ENCODE measurements at places on chromosomes 4 and X.

GRCh38 chrX:19611636-19612376 lies 96.5 kb upstream of the MAP3K15 start:
- DNase-seq, result no peak

DNA sequence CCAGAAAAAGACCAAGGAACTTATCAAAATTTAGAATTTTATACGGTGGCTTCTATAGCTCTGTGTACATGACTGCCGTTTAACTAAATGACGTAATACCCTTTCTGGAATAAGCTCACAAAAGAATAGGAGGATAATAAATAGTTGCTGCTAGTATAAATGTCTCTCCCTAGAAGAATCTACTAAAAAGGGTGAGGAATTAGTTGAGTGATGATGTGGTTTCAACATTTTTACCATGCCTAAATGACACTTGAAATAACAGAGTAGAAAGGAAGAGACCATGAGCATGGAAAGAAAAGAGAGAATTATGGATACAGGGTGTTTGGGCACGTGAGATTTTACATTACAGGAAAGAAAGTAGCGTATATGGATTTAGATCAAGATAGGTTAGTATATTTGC lies 231.1 kb downstream of the ARAP2 start:
- DNase-seq, result no peak

GRCh38 chr4:101596781-101597552 lies 193.6 kb upstream of the BANK1 start:
- peak; percentile 12 for DNase-seq

DNA sequence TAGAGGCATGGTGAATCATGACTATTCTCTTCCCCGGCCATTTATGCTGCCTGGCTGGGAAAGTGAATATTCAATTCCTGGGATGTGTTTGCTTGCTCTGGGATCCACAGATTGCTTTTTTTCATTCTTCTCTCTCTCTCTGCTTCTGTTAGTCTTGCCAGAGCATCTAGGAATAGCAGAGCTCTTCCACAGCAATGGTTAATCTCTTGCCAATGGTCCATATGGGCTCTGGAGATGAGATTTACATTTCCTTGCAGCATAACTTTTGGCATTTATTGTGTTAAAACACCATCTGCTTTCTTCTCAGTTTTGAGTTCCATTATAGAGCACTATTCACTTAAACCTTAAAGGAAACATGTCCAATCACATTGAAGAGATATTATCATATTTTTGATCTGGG lies 59.2 kb upstream of the GUCY1A1 start:
- no peak for DNase-seq

GRCh38 chr4:25101836-25102235 lies 58.4 kb downstream of the SEPSECS start:
- DNase-seq, result no peak

DNA sequence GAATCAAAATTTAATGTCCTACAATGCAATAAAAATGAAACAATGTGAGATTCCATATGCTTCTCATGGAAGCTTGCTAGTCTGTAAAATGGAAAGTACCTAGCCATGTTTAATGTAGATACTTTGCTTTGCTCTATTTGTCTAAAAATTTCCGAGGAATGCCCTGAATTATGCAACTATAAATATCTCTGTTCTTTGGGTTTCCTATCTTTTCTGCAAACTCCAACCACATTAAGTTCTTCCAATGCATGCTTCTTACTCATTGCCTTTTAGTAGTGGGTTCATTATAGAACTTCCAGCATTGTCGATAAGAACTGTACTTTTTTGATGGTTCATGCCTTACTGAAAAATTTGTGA lies 178.3 kb downstream of the RASL11B start:
- no peak for DNase-seq

DNA sequence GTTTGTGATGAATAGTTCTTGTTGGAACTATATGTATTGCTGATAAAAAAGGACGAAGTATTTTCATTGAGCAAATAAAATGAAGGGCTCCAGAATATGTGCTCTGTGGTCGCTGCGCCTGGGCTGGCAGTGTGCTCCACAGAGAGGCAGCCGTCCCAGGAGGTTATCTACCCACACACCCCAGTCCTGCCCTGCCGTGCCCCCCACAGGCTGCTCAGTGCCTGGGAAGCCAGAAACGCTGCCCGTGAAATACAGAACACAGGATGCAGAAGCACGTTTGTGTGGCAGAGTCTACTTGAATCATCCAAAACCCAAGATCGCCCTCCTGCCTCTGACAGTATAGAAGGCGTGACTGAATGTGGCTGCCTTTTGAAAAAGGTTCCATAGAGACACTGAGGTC lies 1.4 kb downstream of the CLDN22 start:
- DNase-seq, result no peak

DNA sequence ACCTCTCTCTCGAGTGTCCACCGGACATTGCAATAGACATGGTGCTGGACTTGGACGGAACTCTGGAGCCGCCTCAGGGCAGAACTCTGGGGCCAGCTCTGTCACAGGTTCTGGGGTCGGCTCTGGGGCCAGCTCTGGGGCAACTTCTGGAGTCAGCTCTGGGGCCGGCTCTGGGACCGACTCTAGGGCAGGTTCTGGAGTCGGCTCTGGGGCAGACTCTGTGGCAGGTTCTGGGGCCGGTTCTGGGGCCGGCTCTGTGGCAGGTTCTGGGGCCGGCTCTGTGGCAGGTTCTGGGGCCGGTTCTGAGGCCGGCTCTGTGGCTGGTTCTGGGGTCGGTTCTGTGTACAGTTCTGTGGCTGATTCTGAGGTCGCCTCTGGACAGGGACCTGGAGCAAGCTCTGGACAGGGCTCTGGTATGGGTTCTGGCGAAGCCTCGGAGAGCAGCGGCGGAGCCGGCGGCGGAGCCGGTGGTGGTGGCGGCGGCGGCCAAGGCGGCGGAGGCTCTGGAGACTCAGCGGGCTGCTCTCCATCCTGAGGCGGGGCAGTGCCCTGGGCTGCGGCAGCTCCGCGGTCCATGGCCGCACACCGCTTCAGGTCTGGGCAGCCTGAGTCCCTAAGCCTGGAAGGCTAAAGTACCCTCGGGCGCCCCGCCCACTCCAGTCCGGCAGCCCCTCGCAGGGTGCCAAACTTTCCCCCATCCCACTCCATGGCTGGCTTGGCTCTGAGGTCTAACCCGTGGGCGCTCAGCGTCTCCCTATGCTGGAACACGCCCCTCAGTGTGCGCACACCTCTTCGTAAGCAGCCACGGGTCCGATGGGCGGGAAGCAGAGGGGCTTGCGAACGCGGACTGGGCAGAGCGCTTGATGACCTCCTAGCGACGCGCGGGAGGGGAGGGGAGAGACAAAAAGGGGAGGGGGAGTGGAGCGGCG lies at the start of gene DGKK:
DGKK (minus strand) TSS at position 723 of the 929 bp plus-strand sequence; CDS start at position 576, 147 bp downstream.
- DNase-seq, result no peak

- DNase-seq, result no peak
These were observed 39.9 kb downstream of the FAM149A start for GRCh38 chr4:186144198-186144945.

- no peak for DNase-seq
These were observed 100.3 kb downstream of the EMCN start for GRCh38 chr4:100417565-100417964.

DNA sequence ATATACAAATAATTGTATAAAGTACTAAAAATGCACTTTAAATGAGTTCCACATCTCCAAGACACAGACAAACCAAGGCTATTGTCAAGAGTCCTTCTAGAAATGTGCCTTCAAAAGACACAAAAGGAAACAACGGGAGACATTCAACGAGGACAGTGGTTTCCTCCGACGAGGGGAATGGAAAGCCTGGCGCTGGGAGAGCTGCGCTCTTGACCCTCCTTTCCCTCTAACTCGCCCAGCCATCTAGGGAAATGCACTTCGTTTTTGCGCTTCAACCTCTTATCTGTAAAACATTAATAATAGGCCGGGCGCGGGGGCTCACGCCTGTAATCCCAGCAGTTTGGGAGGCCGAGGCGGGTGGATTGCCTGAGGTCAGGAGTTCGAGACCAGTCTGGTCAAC lies 37.0 kb downstream of the ZFP42 start:
- DNase-seq, result no peak

- no peak for DNase-seq
These were observed 1391.2 kb downstream of the STIM2 start for GRCh38 chr4:28251831-28252230.

DNA sequence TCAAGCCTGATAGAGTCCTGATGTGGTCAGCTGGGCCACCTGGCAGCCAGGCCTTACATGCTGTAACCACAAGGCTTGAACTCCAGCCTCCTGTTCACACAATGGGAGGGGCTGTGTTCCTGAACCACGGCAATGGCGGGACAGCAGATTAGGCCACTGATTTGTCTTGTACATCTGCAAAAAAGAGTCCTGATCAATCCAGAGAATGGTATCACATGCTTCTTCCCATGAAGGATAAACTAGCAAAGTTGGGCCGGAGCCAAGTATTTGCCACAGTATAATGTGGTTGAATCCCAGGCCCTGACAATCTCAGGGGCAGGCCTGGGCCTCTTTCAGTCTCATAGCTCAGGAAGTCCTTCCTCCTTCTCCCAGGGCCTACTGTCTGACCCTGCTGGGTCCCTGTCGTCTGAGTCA lies 2182.5 kb upstream of the AGA start:
- no peak for DNase-seq

GRCh38 chr4:110823251-110823650 lies 200.4 kb upstream of the PITX2 start:
- DNase-seq, result no peak

- DNase-seq, result no peak
These were observed 113.3 kb downstream of the HPGD start for GRCh38 chr4:174408841-174409552.

GRCh38 chrX:117895418-117895817 lies 221.2 kb downstream of the KLHL13 start:
- DNase-seq, result no peak

DNA sequence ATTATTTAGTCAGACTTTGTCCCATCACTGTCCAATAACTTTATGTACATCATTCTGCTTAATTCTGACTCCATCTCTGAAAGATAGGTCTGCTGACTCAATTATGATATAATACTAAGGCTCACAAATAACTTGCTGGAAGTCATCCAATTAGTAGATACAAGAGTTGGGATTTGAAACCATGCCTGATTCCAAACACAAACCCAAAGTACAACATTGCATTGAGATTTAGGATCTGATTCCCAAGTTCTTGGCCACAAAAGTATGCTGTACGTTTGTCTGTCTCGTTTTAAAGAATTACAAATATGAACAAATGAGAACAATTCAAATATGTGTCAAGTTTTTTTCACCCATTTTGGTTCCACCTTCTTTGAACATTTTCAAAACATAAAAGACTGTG lies 108.8 kb downstream of the AMELX start:
- no peak for DNase-seq

DNA sequence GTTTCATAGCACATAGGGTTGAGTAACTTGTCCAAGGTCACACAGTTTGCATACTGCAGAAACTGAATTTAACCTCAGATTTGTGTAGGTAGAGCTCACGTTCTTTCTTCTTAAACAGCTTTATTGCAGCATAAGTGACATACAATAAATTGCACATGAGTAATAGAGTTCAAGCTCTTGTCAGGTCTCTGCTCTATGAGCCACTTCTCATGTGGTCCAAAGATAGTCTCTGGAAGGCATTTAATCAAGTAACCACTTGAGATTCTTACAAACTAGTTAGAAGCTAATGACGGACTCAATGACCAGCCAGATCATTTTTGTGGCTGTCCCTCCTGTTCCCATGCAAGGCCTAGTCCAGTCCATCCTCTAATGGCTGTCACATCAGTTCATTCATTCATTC lies 68.9 kb downstream of the MAOB start:
- no peak for DNase-seq

- DNase-seq, result no peak
These were observed 395.2 kb downstream of the SPOCK3 start for GRCh38 chr4:166838975-166839614.

DNA sequence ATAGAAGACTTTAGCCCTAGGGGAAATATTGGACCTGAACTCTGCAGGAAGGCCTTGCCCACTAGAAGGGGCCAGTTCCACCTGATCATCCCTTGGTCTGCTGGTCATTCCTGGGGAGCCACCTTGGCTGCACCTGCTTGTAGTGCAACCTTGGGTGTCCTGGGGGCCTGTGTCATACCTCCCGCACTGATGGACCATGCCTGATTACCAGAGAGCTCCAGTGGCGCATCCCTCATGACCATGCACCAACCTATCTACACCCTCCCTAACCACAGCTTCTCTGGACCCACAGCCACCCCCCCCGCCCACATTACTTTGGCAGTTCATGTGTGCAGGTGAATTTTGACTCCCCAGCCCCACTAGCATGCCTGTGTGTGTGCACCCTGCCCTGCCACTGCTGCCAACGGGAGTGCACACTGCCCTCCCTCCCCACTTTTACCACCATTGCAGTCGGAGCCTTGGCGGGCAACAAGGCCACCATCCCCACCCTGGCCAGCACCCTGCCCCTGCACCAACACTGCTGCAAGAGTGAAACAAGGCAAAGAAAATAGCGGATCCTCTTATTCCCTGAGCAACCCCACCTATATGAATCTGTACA lies 208.1 kb downstream of the FAM47B start:
- DNase-seq, result no peak

DNA sequence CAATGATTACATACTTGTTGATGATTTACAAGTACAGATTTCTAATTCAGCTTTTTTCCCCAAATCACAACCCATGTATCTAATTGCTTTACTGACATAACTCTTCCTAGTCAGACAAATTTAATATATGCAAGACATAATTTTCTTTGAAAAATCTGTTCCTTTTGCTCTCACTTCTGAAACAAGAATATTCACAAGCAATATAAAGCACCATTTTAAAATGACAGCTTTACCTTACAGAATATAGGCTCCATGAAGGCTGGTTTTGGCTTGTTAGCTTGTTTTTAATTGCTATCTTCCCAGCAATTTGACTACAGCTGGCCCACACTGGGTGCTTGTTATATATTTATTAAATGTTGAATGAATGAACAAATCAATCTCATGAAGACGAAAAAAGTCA lies 24.5 kb downstream of the GPM6A start:
- no peak for DNase-seq

GRCh38 chr4:154471526-154472331 lies 19.9 kb downstream of the DCHS2 start:
- no peak for DNase-seq

GRCh38 chrX:42725196-42725595 lies 52.8 kb downstream of the PPP1R2C start:
- no peak for DNase-seq

DNA sequence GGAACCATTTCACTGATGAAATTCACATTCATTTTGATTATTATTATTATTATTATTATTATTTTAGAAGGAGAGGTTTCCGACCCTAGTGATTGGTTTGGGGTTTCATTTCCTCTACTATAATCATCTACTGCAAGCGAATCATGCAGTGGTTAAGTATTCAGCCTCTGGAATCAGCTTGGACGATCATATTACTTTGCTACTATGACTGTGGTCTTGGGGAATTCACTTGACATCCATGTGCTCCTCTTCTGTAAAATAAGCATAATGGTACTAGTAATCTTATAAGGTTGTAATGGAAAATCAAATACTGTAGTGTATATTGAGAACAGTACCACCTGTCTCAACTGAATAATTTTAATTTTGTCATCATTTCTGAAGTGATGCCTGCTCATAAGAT lies 132.1 kb upstream of the SLC4A4 start:
- DNase-seq, result no peak

- DNase-seq, result no peak
These were observed 9.5 kb upstream of the CASK start for GRCh38 chrX:41932885-41933284.
